ENCODE measurements at places on chromosomes 5 and 9. TPM values are rescaled to one million over a fixed set of nuclear protein-coding genes. Genes with fewer than 3 reads are reported as not detected.

The CDC42SE2 gene
- 24.0 TPM for total RNA-seq

The SNCB gene
- 0.12 TPM for total RNA-seq

The TLX3 gene
- total RNA-seq, result not detected

The C9orf72 gene
- total RNA-seq, result 3.6 TPM

The NTRK2 gene
- 0.62 TPM for total RNA-seq

The FER gene
- total RNA-seq, result 36.9 TPM

The TMC1 gene
- 0.93 TPM for total RNA-seq

The TTC23L gene
- total RNA-seq, result 0.31 TPM

The CCDC180 gene
- 4.5 TPM for total RNA-seq

The MRPL22 gene
- total RNA-seq, result 25.5 TPM

The PITX1 gene
- total RNA-seq, result 0.44 TPM

The PCDHGA8 gene
- total RNA-seq, result 2.2 TPM

The PRKAA1 gene
- 166 TPM for total RNA-seq

The RNF130 gene
- total RNA-seq, result 18.9 TPM

The ZFP37 gene
- 1.2 TPM for total RNA-seq

The PLPP7 gene
- total RNA-seq, result 15.0 TPM
